ENCODE measurements at places on chromosomes 4 and X. TPM values are rescaled to one million over a fixed set of nuclear protein-coding genes. Genes with fewer than 3 reads are reported as not detected.

STK32B gene
- polyA plus RNA-seq = 9.0 TPM

GRCh38 chrX:40202456-40202855 lies 104.7 kb upstream of the BCOR start:
- DNase-seq = no peak

DNA sequence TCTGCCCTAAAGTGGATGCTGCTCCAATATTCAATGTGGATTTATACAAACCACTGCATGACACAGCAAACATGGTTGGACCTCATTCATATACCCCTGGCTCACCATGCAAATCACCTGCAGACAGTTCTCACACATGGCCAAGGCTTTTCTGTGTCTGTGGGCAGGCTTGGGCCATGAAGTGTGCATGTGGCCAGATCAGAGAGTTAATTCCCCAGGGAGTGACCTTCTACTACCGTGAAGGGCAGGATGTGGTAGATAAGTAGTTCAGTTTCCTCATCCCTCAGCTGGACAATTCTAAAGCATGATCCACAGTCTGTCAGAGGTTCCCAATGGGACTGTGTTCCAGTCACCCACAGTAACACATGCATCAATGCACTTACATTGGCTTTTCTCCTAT lies 24.6 kb upstream of the BCLAF3 start:
- DNase-seq = no peak

DNA sequence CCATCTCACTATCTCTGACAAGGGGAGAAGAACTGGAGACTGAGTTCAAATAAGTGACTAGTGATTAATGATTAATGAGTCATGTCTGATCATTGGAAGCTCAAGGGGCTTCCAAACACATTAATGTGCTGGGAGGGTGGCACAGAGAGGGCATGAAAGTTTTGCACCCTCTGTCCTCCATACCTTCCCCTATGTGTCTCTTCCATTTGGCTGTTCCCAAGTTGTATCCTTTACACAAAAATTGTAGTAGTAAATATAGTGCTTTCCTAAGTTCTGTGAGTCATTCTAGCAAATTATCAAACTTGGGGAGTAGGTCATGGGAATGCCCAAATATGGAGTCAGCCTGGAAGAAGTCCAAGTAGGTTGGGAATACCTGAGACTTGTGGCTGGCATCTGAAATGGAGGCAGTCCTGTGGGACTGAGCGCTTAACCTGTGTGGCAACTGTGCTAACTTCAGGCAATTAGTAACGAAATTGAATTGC lies 4.1 kb upstream of the FAM200B start:
- DNase-seq = no peak

DNA sequence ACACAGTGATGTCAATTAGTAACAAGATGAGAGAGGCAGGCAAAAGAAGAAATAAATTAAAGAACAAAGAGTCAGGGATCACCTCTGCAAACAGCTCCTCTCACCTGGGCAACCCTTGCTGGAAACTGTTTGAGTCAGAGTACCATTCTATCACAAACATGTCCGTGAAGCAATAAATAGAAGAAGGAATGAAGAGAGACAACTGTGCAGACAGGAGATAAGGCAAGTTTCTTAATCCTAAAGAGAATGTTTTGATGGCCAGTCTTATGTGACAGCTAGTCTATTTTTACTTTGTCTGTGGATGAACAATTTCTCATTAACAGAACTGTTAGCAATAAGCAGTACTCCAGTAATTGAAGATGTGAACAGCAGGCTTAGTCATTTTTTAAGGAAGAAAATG lies 422.4 kb downstream of the DMD start:
- DNase-seq = no peak

Measured in left renal cortex interstitium (tissue), 4 donors.